Activated T-helper 2 cell treated with anti-CD3 and anti-CD28 coated beads, Interferon-gamma antibody, Interleukin-2, Interleukin-4, amounts not matched to agents 10 μg/mL and 5 μg/mL and 100 μg/mL, durations not matched to agents 14 hours and 24 hours and 36 hours (primary cell): ENCODE measurements at places on chromosomes 7 and 10.
A peak's percentile ranks its signal among the peaks of the same experiment; 100 is the strongest.

- DNase-seq = no peak
These were observed 11.8 kb downstream of the NT5C3A start for GRCh38 chr7:33050535-33051318.

- DNase-seq = peak; percentile 78
These were observed 1.4 kb downstream of the MYO1G start for GRCh38 chr7:44977304-44977958.

DNA sequence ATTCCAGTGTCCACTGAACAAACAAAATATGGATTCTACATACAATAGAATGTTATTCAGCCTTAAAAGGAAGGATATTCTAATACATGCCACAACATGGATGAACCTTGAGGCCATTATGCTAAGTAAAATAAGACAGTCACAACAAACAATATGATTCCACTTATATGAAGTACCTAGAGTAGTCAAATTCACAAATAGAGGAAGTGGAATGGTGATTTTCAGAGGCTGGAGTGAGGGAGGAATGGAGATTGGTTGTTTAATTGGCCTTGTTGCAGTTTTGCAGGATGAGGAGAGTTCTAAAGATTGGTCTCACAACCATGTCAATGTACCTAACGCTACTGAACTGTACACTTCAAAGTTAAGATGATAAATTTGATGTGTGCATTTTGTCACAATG, 119.6 kb downstream of the CHN2 start:
- no peak for DNase-seq

DNA sequence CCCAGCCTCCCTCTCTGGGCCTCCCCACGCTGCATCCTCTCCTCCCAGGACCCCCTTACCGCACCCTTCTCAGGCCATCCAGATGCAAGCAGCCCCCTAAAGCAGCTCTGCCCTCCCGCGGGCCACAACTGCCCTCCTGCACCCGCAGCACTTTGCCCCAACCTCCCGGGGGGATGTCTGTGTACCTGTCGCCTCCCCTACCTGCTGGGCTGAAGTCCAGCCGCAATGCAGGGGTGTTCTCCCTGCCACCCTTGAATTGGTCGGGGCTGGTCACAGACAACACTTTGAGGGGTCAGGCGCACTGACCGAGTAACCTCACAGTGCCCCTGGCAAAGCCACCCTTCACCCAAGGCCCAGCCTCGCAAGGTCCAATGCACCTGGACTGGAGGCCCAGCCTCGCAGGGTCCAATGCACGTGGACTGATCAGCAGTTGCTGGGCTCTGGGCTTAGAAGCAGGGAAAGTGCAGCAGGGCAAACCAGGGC, 8.3 kb upstream of the CALML5 start:
- DNase-seq = no peak

DNA sequence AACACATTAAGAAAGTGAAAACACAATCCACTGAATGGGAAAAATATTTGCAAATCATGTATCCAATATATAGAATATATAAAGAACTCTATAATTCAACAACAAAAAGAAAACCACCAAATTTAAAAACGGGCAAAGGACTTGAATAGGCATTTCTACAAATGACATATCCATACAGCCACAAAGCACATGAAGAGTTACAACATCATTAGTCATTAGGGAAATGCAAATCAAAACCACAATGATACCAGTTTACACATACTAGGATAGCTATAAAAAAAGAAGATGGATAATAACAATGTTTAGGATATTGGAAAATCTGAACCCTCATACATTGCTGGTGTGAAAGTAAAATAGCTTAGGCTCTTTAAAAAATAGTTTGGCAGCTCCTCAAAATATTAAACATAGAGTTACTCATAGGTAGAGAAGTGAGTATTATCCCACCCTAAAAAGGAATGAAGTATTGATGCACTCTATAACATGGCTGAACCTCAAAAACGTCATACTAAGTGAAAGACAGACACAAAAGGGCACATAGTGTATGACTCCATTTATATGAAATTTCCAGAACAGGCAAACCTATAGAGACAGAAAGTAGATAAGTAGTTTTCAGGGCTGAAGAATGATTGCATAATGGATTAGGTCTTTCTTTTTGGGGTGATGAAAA, 4.5 kb downstream of the ZPBP start:
- no peak for DNase-seq

GRCh38 chr7:112887337-112887736, 97.1 kb upstream of the TMEM168 start:
- no peak for DNase-seq

- DNase-seq = no peak
These were observed 30.6 kb downstream of the ZC3HAV1 start for GRCh38 chr7:139078911-139079310.

- DNase-seq = no peak
These were observed 545.0 kb upstream of the C7orf33 start for GRCh38 chr7:148045521-148045920.

GRCh38 chr10:124755581-124755980, 11.4 kb upstream of the FAM53B start:
- DNase-seq = no peak

GRCh38 chr7:54091322-54091721, 450.9 kb upstream of the VSTM2A start:
- no peak for DNase-seq

DNA sequence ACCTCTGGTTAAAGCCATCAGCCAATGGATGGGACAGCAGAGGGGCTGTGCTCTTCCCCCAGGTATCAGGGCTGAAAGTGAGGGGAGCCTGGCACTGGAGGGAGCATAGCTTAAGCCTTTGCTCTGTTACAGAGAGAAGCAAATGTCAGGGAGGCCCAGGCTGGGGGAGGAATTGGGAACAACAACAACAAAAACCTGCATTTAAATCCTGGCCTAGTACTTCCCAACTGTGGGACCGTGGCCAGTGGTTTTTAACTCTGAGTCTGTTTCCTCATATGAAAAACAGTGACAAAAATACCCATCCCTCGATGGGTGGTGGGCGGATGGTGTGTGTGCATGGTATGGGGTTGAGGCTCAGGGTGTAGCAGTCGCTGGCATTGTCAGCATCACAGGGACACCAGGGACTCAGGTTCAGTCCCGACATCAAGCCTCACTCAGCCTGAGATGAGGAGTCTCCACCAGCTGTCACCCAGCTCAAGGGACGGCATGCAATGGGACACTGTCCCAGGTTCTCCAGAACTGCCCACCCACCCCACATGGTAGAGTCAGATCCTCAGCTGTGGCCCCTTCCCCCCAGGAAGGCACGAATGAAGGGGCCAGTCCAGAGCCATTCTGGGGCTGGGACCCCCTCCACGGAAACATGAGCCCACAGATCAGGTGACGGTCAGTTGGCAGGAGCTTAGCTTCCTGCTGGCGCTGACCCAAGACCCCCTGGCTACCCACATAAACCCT, 74.5 kb downstream of the AFAP1L2 start:
- no peak for DNase-seq

GRCh38 chr10:88949912-88950837, 2.4 kb downstream of the ACTA2 start:
- no peak for DNase-seq

GRCh38 chr10:29636178-29636577, 1.4 kb upstream of the SVIL start:
- no peak for DNase-seq

- no peak for DNase-seq
These were observed 2.8 kb upstream of the VDAC2 start for GRCh38 chr10:75207857-75208144.

GRCh38 chr7:116785843-116786242, 76.5 kb upstream of the CAPZA2 start:
- no peak for DNase-seq

DNA sequence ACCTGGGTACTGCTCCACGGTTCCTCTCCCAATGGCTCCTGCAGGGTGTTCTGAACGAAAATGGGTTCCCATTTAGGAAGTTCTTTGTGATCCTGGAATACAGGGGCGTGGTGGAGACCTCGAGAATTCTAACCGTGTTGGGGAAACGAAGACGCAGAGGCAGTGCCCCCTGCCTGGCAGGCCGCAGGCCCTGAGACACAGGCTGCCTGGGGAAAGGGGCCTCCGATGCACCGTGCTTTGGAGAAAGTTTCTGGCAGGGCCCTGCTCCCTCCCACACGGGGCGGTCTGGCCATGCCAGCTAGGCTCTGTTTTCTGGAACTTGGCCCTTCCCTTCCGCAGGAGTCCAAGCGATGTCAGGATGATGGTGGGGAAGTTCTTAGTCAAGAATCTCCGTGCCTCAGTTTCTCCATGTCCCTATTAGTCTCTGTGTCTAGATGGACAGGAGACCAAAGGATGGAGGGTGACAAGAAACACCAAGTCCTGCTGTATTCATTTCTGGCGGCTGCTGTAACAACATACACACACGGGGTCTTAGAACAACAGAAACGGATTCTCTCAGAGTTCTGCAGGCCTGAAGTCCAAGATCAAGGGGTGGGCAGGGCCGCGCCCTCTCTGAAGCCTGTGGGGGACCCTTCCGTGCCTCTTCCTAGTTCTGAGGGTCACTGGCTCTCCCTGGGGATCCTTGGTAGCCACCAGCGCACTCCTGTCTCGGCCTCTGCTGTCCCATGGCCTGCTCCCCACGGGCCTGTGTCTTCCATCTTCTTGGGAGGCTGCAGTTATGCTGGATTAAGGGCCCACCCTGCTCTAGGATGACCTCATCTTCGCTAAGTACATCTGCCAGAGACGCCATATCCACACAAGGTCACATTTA, 27.7 kb downstream of the PRKAG2 start:
- DNase-seq = no peak

DNA sequence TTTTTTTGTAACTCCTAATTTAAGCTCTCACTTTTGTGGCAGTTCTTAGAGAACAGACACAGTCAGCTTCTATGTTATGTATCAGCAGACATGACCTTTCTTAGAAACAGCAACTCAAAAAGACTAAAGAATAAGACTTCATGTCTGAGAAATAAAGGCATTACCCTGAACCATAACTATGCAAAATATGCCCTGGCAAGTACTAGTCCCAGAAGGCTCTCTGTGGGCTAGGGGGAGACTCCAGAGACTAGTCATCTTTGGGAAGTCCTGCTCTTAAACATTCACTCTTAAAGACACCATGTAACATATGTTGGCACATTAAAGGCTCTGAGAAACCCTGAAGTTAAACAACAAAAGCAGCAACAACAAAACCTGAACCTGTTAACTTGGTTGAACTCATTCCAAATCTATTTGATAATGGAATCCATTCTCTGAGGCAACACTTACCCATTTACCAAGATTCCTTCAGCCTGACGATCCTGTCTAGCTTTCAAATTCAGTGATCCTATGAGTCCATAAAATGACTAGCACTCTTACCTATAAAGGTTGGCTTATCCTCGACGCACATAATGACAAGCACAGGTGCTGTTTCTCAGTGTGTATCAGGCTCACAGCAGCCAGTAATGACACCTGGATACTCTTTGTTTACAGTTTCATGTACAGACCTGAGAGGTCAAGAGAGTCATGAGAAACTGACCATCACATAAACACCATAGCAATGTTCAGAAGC, 62.3 kb downstream of the OSBPL3 start:
- no peak for DNase-seq

- no peak for DNase-seq
These were observed 162.1 kb downstream of the TCF7L2 start for GRCh38 chr10:113111900-113112853.

GRCh38 chr10:124094419-124094785, 1.0 kb upstream of the CHST15 start:
- DNase-seq = no peak
